ENCODE measurements at places on chromosomes 13 and 19.

DNA sequence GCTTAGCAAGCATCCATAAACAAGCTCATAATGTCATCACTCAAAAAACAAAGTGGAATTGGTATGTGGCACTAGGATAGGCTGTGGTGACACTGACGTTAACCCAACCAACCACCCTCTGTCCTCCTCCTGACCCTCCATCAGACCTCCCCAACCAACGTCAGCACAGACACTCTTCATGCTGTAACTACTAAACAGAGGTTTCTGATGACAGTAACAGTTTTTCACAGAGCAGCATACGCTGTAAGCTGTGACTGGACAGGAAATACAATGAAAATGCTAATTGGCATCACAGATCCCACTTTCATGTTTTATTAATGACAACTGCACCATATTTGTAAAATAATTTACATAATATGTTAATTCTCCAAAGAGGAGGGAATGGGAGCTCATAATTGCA lies 238.0 kb downstream of the IRS2 start:
- DNase-seq: no peak

DNA sequence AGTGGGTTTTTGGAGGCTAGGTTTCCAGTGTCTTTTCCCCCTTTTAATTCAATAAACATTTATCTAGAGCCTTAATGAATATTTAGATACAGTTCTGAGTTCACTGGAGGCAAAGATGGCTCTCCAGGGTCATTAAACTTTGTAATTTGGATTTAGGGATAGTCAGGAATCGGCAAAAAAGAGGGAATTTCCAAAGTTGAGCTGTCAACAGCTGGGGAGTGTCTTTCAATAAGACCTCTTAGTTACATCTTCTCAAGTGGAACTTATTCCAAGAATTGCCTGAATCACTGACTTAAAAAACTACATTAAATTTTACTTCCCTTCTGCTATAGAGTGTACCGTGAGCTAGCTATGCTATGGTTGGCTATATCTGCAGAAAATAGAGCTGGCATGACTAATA lies 2.0 kb downstream of the LRCH1 start:
- no peak for DNase-seq

DNA sequence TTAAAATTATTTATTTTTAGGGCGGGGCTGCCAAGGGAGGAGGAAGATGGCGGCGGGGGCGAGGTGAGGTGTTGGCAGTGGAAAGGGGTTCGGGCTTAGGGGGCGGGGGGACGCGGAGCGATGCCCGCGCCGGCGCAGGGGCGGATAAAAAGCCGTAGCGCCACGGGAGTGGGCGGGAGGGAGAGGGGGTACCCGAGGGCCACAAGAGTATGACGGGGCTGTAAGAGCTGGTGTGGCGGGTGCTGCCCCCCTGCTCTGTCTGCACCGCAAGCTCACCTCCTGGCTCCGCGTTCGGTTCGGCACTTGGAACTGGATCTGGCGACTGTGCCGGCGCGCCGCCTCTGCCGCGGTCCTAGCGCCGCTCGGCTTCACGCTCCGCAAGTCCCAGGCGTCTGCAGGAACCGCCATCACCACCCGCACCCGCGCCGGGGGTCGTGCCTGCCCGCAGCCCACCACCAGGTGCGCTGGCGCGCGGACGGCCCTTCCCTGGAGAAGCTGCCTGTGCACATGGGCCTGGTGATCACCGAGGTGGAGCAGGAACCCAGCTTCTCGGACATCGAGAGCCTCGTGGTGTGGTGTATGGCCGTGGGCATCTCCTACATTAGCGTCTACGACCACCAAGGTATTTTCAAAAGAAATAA lies 265.2 kb upstream of the SGCG start:
- no peak for DNase-seq

DNA sequence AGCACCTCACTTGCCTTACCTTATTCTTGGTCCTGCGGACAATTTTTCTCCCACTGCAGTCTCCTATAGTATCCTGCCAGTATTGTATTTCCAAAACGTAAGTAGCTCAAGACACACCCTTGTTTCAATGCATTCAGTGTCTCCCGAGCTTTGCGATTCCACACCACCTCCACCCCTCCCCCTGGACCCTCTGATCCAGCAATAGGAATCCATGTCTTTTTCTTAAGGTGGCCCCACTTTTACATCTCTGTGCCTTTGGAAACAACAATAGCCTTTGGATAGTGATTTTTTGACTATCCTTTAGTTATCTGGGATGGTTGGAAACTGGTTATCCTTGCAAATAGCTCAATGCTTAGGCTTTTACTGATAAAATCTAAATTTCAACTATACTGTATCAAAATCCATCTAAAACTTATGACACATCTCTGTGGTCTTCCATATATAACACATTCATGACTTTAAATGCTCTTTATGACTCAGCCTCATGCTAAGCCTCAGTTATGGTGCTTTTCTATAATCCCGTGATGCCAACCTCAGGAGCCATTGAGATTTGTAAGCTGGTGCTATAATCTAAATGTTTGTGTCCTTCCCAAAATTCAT lies 27.1 kb downstream of the FAM216B start:
- DNase-seq: no peak
